Lung (tissue), 17 donors: ENCODE measurements at places on chromosomes 12 and 14. TPM values are rescaled to one million over a fixed set of nuclear protein-coding genes. Genes with fewer than 3 reads are reported as not detected.

The FSCB gene
- total RNA-seq = 0.80 TPM

The GALNT9 gene
- total RNA-seq = 1.4 TPM

The CCDC38 gene
- 0.15 TPM for total RNA-seq

- no peak for DNase-seq
Observed at GRCh38 chr14:94079891-94080620, 946 bp downstream of the DDX24 start.

DNA sequence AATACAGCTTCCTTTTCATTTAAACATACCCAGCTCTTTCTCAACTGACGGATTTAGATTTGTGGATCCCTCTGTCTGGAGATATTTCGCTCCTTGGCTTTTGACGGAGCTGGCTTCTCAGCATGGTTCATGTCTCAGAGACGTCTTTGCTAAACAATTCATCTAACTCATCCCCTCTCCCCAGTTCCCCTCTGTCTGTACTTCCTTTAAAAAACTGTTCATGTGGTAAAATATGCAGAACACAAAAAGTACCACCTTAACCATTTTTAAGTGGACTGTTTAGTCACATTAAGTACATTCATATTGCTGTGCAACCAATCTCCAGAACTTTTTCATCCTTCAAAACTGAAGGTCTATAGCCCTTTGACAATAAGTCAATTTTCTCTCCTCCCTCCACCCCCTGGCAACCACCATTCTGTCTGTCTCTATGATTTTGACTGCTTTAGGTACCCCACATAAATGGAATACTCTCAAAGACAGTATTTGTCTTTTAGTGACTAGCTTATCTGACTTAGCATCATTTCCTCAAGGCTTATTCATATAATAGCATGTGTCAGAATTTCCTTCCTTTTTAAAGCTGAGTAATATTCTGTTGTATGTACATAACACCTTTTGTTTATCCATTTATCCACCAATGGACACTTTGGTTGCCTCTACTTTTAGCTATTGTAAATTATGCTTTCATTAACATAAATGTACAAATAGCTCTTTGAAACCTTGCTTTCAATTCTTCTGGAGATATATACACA is 399.8 kb upstream of the SOX5 start:
- no peak for DNase-seq

The PPFIA2 gene
- total RNA-seq = 2.3 TPM

DNA sequence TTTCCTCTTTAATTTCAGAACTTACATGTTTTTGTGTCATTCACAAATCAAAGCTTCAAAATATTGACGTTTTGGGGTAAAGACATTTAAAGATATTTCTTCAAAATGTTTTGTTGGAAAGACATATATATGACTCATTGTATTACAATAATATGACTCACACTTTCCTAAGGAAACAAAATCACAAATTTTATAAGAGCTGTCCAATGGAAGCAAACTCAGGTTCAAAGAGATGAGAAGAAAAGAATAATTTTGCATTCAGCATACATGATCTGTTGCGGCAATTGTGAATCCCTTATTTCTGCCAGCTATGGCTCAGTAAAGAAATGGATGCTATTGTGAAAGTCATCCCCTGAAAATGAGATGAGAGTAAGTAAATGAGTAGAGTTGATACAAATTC is 82.7 kb downstream of the GRIP1 start:
- no peak for DNase-seq

GRCh38 chr12:63400718-63401117 is 249.7 kb upstream of the AVPR1A start:
- DNase-seq = peak; percentile 33

The RIPK3 gene
- 26.0 TPM for total RNA-seq

GRCh38 chr14:106652494-106652893 is 1126.1 kb downstream of the TMEM121 start:
- DNase-seq = no peak

DNA sequence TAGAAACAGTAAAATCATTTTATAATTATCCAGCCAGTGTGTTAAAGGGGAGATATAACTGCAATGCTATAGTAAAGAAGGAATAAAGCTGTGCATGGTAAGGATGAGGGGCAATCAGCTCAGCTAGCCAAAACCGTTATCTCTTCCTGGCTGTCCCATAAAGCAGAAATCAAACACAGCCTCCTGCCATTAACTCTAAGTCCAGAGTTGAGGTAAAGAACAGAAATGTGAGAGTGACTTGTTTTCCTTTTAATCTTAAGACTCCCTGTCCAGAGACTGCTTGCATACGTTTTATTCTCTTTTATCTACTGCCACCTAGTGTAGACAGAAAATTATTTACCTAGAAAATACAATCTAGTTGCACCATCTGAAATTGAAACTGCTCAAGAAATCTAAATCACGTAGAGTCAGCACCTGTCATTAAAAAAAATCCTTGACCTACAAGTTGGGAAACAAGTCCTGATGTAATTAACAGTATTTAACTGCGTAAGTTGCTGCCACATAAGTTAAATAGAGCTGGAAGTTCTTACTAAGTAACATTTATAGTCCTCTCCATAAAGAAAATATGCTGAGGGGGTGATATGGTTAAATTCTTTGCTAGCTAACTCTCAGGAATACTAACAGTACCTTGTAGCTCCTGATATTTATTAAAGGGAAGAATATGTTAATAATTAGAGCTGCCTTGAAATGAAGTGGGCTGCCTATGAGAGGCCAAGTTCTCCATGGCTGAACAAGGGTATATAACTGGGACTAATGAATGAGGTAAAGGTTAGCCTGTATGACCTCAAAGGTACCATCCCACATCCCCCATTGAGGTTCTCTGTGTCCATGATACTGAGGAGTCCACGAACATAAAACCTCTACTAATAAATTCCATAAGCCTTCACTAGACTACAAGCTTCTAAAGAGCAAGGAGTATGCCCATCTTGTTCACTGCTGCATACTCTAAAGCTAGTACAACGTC is 62.7 kb downstream of the GALNT4 start:
- DNase-seq = peak; percentile 82

- DNase-seq = no peak
Observed at GRCh38 chr14:76756371-76756750, 4.9 kb upstream of the VASH1 start.

The WSB2 gene
- total RNA-seq = 46.0 TPM

DNA sequence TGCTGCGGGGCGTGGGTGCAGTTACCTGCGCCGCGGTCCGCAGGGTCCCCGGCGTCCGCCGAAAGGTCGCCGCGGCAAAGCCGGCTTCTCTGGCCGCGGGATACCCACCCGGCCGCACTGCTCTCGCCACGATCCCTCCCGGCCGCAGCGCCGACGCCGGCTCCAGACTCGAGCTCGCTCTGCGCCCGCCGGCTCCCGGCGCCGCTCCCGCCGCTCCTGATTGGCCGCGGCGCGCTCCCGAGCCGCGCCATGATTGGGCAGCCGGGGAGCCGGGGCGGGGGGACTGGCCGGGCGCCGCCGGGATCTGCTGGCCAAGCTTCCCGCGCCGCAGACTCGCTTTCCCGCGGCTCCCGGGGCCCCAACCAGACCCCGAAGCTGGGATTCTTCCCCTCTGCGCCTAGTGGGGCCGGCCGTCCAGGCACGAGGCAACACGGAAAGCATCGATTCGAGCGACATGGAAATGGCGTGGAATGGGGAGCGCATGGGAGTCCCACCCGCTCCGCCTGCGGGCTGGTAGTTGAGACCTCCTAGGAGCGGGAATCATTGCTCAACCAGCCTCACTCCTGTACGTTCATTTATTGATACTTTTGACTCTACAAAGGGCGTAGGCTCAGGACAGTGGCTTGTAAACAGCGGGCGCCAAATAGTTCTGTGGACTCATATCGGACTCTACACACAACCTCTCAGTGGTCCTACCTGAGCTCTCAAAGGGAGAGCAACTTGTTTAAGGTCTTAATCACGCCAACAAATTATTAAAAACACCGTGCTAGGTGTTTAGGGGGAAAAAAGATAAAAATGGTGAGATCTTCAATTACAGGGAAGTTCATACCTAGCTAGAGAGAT is 36.4 kb upstream of the STON2 start:
- peak; percentile 88 for DNase-seq

- peak; percentile 6 for DNase-seq
Observed at GRCh38 chr14:50233166-50233950, 2.0 kb upstream of the SOS2 start.

The FLVCR2 gene
- total RNA-seq = 31.4 TPM

DNA sequence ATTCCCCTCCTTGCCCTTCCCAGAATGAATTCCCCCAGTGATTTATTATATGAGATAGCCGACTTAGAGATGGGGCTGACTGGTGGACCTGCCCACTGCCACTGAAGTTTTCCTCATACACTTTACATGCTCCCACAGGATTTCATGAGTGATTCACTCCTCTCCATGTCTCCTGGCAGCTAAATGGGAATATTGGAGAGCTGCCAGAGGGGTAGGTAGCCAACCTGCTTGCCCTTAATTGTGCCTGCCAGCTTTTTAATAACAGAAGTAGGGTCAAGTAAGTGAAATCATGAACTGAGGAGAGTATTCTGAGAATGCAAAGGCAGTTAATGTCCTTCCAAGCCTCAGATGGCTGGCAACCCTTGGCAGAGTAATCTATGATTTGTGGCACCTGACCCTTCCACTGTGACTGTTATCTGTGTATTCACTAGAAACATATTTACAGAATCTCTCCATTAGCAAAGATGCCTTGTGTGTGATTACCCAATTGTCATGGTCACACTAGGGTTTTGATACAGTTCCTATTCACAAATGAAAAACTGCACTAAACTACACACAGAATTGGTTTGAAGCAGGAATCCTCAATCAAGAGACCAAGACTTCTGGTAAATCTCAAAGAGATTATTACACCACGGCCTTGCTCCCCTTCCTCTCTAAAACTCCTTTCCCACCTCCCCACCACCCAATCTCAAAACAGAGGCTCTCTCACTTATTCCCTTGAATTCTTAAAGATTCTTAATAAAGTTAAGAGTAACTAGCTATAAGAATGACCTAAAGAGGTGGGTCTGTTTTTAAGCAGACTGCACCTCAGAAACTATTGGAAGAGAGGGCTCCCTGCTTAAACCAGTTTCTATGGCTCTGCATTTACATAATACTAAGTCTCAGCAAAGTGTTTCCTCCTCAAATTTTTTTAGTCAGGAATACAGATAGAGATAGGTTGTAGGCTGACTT is 17.2 kb downstream of the NKX2-1 start:
- DNase-seq = peak; percentile 46

GRCh38 chr12:46266382-46266791 is 2.5 kb downstream of the SLC38A1 start:
- DNase-seq = peak; percentile 7

GRCh38 chr14:62029569-62029924 is 267.3 kb downstream of the SNAPC1 start:
- DNase-seq = no peak

DNA sequence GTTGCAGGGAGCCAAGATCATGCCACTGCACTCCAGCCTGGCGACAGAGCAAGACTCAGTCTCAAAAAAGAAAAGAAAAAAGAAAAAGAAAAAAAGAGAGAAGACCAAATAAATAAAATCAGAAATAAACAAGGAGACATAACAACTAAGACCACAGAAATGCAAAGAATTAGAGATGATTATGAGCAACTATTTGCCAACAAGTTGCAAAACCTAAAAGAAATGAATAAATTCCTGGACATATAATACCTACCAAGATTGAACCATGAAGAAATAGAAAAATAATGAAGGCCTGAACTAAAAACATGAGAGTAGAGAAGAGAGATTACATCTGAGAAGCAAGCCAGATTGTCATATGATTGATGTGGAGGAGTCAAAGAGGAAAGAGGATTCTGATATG is 17.6 kb upstream of the EPS8 start:
- no peak for DNase-seq

- DNase-seq = no peak
Observed at GRCh38 chr12:115035535-115036107, 351.6 kb upstream of the TBX3 start.

The GPD1 gene
- total RNA-seq = not detected

- no peak for DNase-seq
Observed at GRCh38 chr12:69130064-69130463, 109.3 kb upstream of the CPSF6 start.

- DNase-seq = no peak
Observed at GRCh38 chr12:70398002-70398401, 31.9 kb downstream of the KCNMB4 start.

The TMEM132D gene
- 0.20 TPM for total RNA-seq

The ERBB3 gene
- total RNA-seq = 67.9 TPM

DNA sequence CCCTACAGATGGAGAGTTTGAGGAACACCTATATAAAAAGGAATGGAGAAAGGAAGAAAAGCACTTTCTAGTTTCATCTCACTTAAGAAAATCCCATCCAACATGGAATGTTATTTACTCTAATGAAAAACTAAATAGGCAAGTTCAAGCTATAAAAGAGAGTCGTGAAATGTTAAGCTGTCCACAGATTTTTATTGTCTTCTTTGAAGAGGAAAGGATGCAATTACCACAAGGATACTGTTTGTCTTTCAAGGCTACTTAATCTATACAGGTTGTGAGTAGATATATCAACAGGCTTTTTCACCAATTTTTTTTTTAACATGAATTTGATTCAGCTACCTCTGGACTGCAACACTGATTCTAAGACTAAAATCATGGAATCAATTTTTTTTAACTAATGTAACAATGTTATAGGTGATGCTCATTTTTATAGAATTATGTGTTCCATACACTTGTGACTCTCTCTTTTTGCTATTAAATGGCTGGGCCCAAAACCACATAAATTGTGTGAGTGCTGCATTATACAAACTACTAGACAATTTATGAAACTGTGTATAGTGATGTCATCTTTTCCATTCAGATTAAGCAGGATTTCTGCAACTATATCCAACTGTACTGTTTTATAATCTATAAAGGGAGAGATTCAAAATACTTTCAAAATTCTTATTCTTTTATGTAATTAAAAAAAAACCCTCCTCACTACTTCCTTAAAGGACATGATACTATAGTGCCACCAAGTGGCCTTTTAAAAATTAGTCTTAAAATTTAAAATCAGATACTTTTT is 26.8 kb upstream of the BMAL2 start:
- no peak for DNase-seq

The RHOJ gene
- total RNA-seq = 22.9 TPM

DNA sequence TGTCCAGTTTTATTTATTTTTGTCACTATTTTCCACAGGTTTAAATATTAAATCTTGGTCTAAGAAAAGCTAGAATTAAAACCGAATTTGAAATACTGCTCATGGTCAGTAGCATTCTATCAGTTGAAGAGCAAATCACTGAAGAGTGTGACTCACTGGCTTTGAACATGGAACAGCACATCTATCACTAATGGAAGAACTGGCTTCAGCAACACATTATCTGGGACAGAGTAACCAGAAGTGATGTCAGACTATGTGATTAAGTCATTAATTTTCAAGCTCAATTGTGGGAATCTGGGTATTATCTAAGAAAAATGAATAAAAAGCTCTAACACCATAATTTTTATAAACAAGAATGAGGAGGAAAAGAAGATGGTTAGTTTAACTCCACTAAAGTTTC is 527.5 kb downstream of the TMTC2 start:
- DNase-seq = no peak
